ENCODE measurements at places on chromosomes 3 and 15. TPM values are rescaled to one million over a fixed set of nuclear protein-coding genes. Genes with fewer than 3 reads are reported as not detected.

GRCh38 chr15:65920121-65920520 is 50.8 kb downstream of the RAB11A start:
- no peak for DNase-seq

DNA sequence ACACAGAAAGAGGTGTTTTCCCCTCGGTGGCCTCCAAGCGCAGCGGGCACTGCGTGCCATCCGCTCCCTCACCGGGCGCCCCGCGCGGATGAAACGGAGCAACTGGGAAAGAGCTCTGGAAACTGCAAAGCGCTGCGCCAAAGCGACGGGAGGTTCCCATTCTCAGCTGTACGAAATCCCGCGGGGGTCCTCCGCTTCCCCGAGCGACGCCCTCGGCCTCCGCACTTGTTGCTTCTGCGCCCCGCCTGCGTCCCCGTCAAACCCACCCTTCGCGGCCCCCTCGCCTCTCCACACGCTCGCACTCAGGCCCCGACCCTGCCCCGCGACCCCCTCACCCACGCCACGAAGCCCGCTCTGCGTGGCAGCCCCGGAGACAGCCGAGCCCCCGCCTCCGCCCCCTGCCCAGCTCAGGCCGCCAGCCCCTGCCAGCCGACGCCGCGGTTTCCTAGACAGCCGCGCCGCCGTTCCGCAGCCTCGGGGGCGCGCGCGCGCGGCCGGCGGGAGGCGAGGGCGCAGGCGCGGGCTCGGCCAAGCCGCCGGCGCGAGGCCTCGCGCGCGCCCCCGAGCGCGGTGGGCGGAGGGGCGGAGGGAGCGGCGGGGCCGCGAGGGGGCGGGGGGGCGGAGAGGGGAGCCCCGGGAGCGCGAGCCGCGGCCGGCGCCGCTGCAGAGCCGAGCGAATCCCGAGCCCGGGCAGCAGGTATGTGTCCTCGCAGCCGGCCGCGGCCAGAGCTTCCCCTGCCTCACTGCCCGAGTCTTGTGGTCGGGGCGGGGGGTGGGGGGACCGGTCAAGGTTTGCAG is at the start of gene TMEM266:
Gene TMEM266 (plus strand): TSS at position 666 of the 798 bp plus-strand sequence. CDS start 74,279 bp downstream, outside the sequence.
- peak; percentile 8 for DNase-seq

DNA sequence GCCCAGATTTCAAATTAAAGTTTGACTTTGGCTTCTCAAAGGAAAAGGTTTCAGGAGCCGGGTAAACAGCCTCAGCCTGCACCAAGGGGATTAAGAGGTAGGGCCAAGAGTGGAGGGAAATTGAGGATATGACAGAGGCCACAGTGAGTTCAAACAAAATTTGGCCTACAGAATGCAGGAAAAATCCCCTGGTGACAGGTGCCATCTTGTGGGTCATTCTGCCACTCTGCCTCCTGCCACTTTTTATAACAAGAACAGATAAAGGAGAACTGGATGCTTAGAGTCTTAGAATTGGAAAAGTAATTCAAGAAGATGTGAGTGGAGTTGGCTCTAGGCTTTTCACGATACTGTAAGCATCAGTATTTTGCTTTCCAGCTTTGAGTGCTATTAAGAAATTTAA is 253.2 kb downstream of the NR2F2 start:
- no peak for DNase-seq

DNA sequence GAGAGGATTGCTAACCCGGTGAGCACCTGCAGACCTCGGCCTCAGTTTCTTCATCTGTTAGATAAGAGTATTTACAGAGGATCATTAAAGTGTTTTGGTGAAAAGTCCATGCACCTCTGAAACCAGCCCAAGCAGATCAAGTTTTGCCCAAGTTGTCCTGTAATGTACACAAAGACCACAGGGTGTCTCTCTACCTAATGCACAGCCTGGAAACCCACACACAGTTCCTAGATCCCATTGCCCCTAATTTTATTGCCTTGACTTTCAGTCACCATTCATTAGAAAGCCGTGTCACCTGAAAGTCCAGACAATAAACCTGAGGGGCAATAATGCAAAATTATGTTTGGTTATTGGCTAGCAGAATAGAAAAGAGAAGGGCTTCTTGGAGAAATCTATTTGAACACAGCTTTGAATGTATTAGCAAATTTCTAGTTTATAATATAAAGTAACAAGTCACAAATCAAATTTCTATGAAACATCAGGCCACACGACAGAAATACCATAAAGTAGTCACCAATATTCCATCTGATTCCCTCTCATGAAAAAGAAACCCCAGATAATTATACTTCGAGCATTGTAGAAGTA is 161.3 kb upstream of the SLC2A2 start:
- DNase-seq: peak; percentile 49

- DNase-seq: no peak
Observed at GRCh38 chr3:16816048-16816780, 68.5 kb upstream of the PLCL2 start.

The A4GNT gene
- total RNA-seq: not detected

GRCh38 chr3:23811919-23812318 is 6.2 kb downstream of the UBE2E1 start:
- DNase-seq: no peak

DNA sequence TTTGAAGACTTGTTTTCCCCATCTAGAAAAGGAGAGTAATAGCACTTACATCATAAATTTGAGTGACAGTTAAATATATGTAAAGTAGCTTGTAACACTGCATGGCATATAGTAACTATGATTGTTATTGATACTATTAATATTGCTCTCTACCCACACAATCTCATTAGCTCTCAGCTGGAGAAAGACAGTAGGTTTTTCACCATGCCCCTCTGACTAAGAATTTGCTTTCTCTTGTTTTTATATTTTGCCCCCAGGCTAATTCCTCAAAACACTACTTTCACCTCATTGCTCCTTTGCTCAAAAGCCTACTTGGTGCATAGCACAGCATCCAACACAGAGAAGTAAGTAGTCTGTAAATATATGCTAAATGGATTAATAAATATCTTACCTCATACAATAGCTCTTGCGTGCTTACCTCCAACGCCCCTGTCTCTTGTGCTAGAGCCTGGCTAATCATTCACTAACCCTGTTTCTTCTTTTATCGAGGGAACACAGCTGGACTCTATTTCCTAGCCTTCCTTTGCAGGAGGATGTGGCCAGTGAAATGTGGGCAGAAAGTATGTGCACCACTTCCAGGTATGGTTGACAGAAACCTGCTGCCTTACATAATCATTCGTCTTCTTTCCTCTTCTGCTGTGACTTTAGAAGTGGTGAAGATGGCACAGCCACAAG is 190.0 kb downstream of the PLCH1 start:
- DNase-seq: no peak

GRCh38 chr3:73452729-73453128 is 172.0 kb downstream of the PDZRN3 start:
- DNase-seq: no peak

Measured in A172 (cell line).